ENCODE measurements at places on chromosomes 3 and 15.

DNA sequence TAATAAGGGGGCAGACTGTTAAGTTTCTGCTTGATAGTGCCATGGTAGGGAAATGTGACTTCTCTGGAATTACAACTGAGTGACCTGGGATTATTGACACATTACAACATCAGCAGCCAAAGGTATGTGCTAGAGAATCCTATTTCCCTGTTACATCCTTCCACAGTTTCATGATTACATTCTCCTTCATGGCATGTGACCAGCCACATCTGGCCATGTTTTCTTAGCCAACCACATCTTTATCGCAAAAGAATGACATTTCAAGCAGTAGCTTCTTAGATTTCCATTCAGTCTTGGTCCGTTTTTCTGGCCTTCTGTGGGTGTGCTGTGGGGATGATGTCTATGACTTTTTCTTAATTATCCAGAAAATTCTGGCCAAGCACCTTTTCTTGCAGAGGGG is 45.4 kb upstream of the CTDSPL start:
- DNase-seq: no peak

GRCh38 chr3:127970966-127971592 is 56.0 kb downstream of the KBTBD12 start:
- DNase-seq: no peak

GRCh38 chr3:87101861-87102625 is 111.1 kb upstream of the VGLL3 start:
- DNase-seq: no peak

DNA sequence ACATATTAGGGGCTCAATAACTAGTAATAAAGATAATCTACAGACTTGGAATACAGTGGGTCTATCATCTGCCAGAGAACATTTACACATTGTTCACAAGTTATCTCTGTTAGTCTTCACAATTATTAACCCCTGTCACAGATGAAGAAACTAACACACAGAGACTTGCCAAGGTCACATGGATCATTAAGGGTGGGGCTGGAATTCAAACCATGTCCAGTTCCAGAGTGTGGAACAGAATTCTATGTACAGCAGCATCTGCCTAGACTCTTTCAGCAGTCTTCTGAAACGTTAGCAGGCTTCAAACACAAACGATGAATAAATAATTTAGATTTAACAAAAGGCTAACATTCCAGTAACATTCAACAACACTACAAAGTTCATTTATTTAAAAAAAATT is 673.9 kb upstream of the NR2F2 start:
- DNase-seq: no peak

GRCh38 chr3:18382760-18383369 is 42.3 kb downstream of the SATB1 start:
- DNase-seq: no peak

DNA sequence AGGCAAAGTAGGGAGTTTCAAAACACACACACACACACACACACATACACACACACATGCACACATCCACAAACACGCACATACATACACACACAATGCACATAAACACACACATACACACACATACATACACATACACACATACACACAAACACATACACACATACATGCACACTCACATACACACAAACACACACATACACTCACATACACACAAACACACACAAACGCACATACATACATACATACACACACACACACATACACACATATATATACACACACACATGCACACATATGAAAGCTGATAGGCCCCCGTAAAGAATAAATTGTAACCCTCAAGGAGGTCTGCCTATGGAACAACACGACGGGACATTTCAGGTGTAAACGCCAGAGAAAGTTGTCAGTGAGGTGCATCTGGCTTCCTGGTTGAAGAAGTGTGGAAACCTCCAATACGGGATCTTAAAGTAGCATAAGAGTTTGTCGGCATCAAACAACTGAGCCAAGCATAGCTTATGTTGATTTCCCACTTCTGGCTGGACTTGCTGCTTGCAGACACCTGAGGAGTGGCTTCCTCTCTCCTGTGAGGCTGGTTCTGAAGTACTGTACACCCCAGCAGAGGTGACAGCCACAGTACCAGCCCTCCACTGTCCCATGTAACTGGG is 5.8 kb downstream of the RFTN1 start:
- no peak for DNase-seq

- DNase-seq: no peak
These were observed 57.5 kb upstream of the MUC13 start for GRCh38 chr3:124992041-124992440.

DNA sequence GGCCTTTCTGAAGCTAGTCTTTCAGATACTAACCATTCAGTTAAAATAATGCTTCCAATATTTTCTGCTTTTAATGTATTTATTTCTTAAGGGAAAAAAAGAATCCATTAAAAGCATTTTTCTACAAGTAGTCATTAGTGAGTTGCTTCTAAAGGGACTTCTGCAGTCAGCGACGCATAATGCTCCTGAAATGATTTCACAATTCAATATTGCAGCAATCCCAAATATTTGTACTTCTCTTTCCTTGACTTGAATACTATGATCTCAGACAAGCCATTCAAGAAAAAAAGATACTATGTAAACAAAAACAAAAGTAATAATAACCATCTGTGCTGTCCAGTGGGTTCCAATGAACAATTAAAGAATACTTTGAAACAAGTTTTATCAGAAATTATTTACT is 681.0 kb downstream of the DIPK2A start:
- DNase-seq: no peak

DNA sequence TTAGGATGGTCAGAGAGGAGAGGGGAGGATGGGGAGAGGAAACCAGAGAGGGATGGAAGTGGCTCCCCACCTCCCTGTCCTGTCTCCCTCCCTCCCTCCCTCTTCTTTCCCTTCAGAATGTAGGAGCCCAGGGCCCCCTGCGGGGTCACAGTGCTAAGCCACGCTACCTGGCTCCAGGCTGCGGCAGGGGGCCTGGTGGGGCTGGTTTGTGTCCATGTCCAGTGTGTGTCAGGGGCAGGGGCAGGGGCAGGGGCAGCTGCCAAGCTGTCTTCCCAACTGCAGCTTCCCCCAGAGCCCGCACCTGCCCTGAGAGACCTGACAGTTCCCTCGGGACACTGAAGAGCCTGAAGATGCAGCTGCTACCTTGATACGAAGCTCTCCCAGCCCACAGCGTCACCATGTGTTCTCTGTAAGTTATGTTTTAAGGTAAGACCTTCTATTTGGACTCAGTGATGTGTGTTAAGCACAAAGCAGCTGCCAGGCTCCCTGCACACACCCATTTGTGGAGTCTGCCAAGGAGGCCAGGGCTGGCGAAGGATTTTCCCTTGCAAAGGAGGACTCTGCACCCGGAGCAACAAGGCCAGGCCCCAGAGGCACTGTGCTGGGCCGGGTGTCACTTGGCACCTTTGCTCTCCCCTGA is 121.8 kb upstream of the SMAD3 start:
- DNase-seq: no peak

DNA sequence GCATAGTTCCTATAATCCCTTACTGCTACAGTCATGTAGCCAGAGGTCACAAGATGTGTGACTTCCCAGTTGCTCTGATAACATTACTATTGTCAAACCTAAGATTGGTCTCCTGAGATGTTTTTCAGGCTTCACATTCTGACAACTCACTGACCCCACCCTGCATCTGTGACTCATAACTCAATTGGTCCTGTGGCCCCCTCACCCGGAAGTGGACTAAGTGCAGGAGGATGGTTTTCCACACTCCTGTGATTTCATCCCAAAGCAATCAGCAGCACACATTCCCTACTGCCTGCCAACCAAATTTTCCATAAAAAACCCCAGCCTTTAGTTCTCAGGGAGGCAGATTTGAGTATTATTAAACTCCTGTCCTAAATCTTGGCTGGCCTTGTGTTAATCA is 564.9 kb upstream of the ZNF385D start:
- no peak for DNase-seq

- no peak for DNase-seq
These were observed 23.1 kb upstream of the CDCP1 start for GRCh38 chr3:45169125-45169904.

DNA sequence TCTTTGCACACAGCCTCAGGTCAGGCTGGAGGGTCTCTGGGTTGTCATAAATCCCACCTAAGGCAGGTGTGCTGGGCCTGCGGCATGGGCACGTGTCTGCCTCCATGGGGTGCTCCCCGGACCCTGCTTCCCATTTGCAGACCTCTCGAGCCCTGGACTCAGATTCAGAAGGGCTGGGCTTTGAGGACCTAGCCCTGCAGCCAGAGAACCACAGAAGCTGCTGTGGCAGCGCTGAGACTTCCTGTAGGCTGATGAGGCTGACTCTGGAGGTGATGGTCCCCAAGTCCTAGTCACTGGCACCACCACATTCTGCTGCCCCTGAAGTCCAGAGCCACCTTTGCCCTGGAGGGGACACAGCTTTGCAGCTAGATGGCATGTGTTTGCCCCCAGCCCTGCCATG is 156.4 kb downstream of the LRRC28 start:
- no peak for DNase-seq

DNA sequence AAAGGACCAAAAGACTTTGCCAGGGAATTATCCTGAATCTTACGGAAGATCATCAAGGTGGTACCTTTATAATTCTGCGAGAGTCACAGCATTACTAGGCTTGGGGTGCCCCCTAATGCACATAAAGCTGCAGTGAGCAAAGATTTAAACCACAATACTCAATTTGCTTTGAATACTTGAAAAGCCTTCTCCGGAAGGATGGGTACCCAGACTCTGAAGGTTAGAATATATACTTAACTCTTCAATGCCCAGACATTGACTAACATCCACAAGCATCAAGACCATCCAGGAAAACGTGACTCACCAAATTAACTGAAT is 117.8 kb upstream of the KCNH8 start:
- no peak for DNase-seq

GRCh38 chr15:57872281-57873030 is 165.9 kb downstream of the POLR2M start:
- DNase-seq: no peak

DNA sequence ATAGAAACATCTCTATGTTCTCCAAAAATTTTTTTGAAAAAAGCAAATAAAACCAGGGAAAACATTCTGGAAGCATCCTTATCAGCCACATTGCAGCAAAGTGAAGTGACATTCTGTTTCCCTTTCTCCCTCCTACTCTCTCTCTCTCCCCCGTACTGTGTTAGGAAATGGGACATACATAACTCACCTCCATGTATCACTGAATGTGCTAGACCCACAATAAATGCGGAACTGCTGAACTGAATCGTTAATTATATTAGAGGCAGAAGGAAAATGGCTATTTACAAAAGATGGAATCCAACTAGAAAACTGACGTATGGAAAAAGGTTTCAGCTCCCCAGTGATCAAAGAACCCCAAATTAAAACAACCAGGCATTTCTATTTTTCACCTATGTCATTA is 129.8 kb downstream of the MINAR1 start:
- no peak for DNase-seq

DNA sequence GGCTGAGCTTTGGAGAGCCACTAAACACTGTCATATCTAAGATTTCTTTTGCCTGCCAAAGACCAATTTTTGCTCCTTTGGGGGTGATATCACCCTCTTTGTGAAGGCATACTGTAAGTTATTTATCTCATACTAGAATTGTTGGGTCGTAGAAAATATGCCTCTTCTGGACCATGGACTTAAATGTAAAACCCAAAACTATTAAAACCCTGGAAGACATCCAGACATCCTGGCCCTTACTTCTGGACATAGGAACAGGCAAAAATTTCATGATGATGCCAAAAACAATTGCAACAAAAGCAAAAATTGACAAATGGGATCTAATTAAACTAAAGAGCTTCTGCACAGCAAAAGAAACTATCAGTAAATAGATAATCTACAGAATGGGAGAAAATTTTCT is 172.2 kb downstream of the ATG7 start:
- no peak for DNase-seq

DNA sequence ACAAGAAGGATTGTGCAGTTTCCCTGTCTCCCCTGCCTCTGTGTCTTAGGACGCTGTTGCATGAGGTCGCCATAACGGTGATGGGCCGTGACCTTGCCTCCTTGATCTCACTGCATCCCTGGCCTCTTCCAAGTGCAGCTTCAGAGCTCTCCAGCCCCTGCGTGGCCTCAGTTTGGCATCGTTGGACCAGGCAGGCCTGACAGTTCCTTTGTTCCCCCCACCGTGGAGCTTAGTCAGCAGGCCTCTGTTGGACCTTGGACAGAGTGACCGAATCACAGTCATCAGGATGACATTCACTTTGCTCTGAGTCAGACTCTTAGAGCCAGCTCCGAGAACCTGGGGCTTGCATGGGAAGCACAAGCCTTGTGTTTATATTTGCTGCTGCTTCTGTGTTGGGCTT is 139.4 kb downstream of the OPA1 start:
- no peak for DNase-seq

DNA sequence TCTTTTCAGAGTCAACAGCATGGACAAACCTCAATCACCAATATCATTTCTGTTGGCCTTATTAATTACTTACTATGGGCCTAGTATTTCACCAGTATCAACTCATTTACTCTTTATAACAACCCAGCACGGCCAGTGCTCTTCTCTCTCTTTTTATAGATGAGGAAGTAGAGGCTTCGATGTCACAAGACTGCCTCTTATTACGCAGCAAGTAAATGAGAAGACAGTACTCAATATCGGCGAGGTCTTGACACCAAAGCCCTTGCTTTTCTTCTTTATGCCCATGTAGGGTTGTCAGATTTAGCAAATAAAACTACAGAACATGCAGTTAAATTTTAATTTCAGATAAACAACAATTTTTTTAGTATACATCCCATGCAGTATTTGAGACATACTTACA is 99.0 kb upstream of the KCNMB2 start:
- DNase-seq: no peak

DNA sequence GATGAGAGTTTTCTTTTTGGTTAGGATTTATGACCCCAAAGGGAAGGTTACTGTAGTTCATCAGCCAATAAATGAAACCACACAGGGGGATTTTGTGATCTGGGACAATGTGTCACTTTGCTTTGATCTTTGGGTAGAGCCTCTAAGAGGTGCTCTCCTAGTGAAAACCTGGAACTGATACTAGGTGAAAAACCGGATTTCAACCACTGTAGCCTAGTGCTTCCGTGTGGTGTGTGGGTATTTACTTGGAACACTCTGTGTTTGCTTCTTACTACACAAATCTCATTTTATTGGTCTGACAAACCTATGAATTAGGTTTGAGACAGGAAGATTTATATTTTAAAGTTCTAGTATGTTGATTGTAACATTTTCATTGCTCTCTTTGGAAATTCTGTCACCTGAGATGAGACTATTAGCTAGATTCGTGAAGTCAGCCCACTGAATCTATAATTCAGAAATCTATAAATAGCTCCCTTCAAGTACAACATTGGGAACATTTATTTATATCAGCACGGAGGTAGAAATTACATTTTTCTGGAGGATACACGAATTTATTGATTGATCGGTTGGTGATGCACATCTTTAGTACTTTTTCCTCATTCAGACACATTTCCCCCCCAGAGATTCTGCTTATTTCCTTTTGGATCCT is 119.8 kb downstream of the AKAP13 start:
- DNase-seq: no peak

DNA sequence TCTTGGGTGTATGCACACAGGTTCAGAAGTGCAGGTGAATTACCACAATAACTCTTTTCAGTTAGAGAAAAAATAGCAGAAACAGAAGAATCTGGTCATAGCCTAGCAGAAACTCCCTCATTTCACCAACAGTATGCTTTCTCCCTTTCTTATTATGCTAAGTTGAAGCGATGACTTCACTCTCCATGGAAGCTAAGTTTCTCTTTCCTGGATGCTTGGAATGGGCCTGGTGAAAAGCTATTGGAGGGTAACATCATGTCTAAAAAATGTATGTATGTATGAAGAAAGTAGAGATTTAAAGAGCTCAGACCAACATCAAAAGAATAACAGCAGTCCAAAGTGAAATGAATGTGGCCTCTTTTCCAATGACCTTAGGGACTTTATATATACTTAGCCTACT is 145.5 kb downstream of the TIGIT start:
- no peak for DNase-seq

- DNase-seq: no peak
These were observed 1.9 kb downstream of the CRABP1 start for GRCh38 chr15:78342021-78342420.
